CD4-positive, CD25-positive, alpha-beta regulatory T cell (primary cell): ENCODE measurements at places on chromosomes 2 and 18. TPM values are rescaled to one million over a fixed set of nuclear protein-coding genes. Genes with fewer than 3 reads are reported as not detected.

Gene UBR3
- total RNA-seq = 45.1 TPM

Gene HDHD2
- 18.7 TPM for total RNA-seq

Gene CCDC178
- not detected for total RNA-seq

Gene GAL3ST2
- 1.1 TPM for total RNA-seq

Gene MOGAT1
- not detected for total RNA-seq

Gene AKAIN1
- not detected for total RNA-seq

Gene SERPINB10
- total RNA-seq = not detected

Gene WNT6
- not detected for total RNA-seq

Gene EHD3
- total RNA-seq = 3.5 TPM

Gene SLC38A11
- not detected for total RNA-seq

Gene SERPINB12
- not detected for total RNA-seq

Gene CD302
- total RNA-seq = 2.4 TPM

Gene SERPINB13
- not detected for total RNA-seq

- no peak overlapping the region for H3K4me3 ChIP-seq
- H3K27ac ChIP-seq = peak overlapping the region; percentile 33
- no peaks in the 10 kb centered on the region for H3K27me3 ChIP-seq
- DNase-seq = no peak
- peaks cover 43% of the 10 kb centered on the region for H3K4me1 ChIP-seq
- H3K36me3 ChIP-seq = no peaks in the 10 kb centered on the region
These were observed 15.6 kb upstream of the KLF11 start for GRCh38 chr2:10027660-10028330.

GRCh38 chr2:189954989-189955388 is 107.5 kb downstream of the MSTN start:
- no peak overlapping the region for H3K27ac ChIP-seq
- H3K4me1 ChIP-seq = no peaks in the 10 kb centered on the region
- H3K4me3 ChIP-seq = no peak overlapping the region

DNA sequence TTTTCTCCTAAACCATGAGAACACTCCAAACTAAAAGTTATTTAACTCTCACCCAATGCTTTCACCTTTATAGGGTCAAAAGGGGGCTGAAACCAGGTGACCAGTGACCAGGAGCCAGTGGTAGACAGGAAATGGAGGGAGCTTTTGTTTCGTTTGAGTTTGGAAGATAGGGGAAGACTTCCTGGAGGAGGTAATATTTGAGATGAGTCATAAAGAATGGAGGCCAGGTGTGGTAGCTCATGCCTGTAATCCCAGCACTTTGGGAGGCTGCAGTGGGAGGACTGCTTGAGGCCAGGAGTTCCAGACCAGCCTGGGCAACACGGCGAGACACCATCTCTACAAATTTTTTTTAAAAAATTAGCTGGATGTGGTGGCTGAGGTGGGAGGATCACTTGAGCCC is 8.5 kb downstream of the FAM161A start:
- no peak overlapping the region for H3K27ac ChIP-seq
- no peaks in the 10 kb centered on the region for H3K36me3 ChIP-seq

GRCh38 chr2:48124592-48124991 is 218.3 kb upstream of the FBXO11 start:
- no peaks in the 10 kb centered on the region for H3K36me3 ChIP-seq
- no peak overlapping the region for H3K27ac ChIP-seq
- no peaks in the 10 kb centered on the region for H3K27me3 ChIP-seq
- DNase-seq = no peak

GRCh38 chr2:241123816-241124536 is 21.9 kb upstream of the MTERF4 start:
- peak; percentile 55 for DNase-seq
- H3K27me3 ChIP-seq = no peaks in the 10 kb centered on the region
- peak overlapping the region; percentile 67 for H3K27ac ChIP-seq
- H3K4me3 ChIP-seq = peak overlapping the region; percentile 44

GRCh38 chr2:230657906-230658305 is 54.7 kb upstream of the CAB39 start:
- H3K4me1 ChIP-seq = peaks cover 66% of the 10 kb centered on the region
- no peak for DNase-seq
- no peak overlapping the region for H3K4me3 ChIP-seq
- peak overlapping the region; percentile 71 for H3K27ac ChIP-seq

GRCh38 chr18:74142252-74142651 is 5.4 kb downstream of the FBXO15 start:
- no peak overlapping the region for H3K27ac ChIP-seq
- no peaks in the 10 kb centered on the region for H3K36me3 ChIP-seq
- H3K27me3 ChIP-seq = no peaks in the 10 kb centered on the region
- DNase-seq = no peak
- no peak overlapping the region for H3K4me3 ChIP-seq

GRCh38 chr18:23938043-23938756 is 76.4 kb upstream of the TTC39C start:
- peaks cover 57% of the 10 kb centered on the region for H3K4me1 ChIP-seq
- H3K4me3 ChIP-seq = peak overlapping the region; percentile 23
- no peaks in the 10 kb centered on the region for H3K36me3 ChIP-seq
- DNase-seq = peak; percentile 29

GRCh38 chr2:225650041-225650440 is 250.5 kb downstream of the NYAP2 start:
- H3K4me3 ChIP-seq = no peak overlapping the region
- H3K36me3 ChIP-seq = no peaks in the 10 kb centered on the region
- H3K27me3 ChIP-seq = no peaks in the 10 kb centered on the region
- DNase-seq = no peak

DNA sequence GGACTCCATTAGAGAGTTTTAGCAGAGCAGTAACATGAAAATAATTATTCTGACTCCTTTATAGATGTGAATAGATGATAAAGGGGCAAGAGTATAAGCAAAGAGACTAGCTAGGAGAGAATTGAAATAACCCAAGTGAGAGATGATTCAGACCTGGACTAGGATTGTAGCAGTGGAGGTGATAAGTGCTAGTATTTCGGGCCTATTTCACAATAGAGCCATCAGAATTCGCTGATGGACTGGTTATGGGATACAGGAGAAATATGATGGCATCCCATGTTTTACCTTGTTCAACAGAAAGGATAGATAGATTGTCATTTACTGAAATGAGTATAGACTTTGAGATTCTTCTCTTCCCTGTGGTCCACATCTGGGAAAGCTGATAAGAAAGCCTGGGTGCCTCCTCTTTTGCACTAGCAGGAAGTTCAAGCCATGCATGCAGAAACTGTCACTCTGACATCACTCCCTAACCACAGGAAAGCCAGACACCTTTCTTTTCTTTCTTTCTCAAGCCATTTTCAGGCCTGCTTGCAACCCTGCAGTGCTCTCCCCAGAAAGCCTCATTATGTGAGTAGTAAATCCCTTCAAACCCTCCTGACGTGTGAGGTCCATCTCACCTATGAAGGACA is 25.3 kb downstream of the DYNAP start:
- H3K4me3 ChIP-seq = no peak overlapping the region
- no peaks in the 10 kb centered on the region for H3K36me3 ChIP-seq
- no peaks in the 10 kb centered on the region for H3K4me1 ChIP-seq
- DNase-seq = no peak
- H3K27ac ChIP-seq = no peak overlapping the region
- H3K27me3 ChIP-seq = no peaks in the 10 kb centered on the region

GRCh38 chr2:120388222-120389035 is 42.5 kb downstream of the INHBB start:
- H3K36me3 ChIP-seq = no peaks in the 10 kb centered on the region
- DNase-seq = no peak
- no peak overlapping the region for H3K27ac ChIP-seq

- no peaks in the 10 kb centered on the region for H3K36me3 ChIP-seq
- H3K27ac ChIP-seq = peak overlapping the region; percentile 100
- peaks cover 63% of the 10 kb centered on the region for H3K4me1 ChIP-seq
These were observed 2.9 kb downstream of the RHBDD1 start for GRCh38 chr2:226838722-226839121.

DNA sequence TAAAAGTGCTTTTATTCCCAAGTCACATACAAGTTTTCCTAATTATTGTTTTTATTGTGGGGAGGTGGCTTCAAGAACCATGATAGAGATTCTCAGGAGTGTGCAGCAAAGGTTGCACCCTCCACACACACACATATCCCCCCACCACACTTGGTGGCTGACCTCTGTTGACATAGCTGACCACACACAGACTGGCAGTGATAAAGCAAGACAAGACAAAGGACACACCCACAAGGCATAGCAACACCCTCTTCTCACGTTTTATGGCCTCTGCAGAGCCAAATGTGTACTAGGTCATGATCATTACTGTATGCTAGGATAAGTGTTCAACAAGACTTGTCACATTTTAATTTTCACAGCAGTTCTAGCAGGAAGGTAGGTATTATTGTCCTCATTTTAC is 143.0 kb upstream of the EPC2 start:
- no peaks in the 10 kb centered on the region for H3K27me3 ChIP-seq
- no peaks in the 10 kb centered on the region for H3K36me3 ChIP-seq
- H3K4me1 ChIP-seq = no peaks in the 10 kb centered on the region
- H3K27ac ChIP-seq = no peak overlapping the region

DNA sequence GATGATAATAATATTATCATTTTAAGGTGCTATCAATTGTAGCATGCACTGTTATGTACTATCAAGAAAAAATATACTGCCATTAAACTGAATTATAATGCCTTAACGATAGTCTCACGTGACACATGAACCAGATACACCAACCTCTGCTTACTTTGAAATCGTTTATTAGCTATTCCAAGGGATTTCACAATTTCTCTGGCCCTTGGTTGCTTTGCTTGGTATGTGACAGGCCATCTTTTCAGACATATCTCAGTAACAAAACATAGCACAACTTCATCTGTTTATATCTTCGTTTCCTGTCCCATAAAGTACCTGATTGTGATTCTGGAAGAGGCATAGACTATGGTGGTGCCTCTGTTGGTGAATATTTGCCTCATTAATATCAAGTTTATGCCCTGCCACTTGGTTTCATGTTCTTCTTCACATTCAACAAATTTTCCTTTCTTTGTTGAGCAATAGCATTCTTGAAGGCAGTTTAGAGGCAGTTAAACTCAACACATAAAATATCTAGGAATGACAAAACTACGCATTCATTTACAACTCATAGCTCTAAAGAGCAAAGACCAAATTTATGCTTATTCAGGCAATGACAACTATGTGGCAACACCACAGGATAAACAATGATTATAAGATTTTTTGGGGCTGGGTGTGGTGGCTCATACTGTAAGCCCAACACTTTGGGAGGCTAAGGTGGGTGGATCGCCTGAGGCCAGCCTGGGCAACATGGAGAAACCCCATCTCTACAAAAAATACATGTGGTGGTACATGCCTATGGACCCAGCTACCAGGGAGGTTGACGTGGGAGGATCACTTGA is 84.3 kb downstream of the MCFD2 start:
- no peak overlapping the region for H3K27ac ChIP-seq
- H3K4me1 ChIP-seq = no peaks in the 10 kb centered on the region
- no peak for DNase-seq
- H3K27me3 ChIP-seq = peaks cover 4% of the 10 kb centered on the region
- no peaks in the 10 kb centered on the region for H3K36me3 ChIP-seq
